ENCODE measurements at places on chromosomes 2 and 18. TPM values are rescaled to one million over a fixed set of nuclear protein-coding genes. Genes with fewer than 3 reads are reported as not detected.

Gene TWSG1
- 148 TPM for total RNA-seq

Gene EFHD1
- 236 TPM for total RNA-seq

DNA sequence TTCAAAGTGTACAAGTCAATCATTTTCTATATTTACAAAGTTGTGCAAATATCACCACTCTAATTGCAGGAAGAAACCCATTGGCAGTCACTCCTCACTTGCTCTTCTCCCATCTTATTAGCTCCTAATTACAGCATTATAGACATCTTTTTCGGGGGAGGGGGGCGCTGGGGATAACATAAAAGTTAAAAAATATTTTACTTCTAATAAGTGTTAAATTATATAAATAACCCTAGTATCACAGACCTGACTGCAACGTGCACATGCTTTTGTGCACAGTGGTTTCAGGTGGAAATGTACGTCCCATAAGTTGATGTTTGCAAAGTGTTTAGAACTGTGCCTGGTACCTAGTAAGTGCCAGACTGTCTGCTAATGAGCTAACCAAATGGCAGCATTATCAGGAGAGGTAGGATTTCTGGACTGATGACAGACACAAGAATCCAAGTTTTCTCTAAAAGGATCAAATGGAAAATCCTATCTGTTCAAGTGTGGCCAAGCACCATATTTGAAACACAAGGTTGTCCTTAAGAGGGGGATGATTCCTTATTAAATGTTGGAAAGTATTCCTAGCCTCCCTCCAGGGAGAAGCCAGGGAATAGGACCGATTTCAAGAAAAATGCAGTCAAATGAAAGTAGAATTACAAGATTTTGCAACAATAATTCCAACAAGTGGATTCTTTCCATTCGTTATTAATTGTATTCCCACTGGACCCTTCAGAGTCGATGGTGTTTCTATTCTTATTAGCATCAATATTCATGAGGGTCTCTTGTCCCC lies 70.0 kb downstream of the ACKR3 start:
- H3K27ac ChIP-seq: no peak overlapping the region
- no peaks in the 10 kb centered on the region for H3K4me1 ChIP-seq
- no peak overlapping the region for H3K4me3 ChIP-seq
- H3K36me3 ChIP-seq: no peaks in the 10 kb centered on the region

DNA sequence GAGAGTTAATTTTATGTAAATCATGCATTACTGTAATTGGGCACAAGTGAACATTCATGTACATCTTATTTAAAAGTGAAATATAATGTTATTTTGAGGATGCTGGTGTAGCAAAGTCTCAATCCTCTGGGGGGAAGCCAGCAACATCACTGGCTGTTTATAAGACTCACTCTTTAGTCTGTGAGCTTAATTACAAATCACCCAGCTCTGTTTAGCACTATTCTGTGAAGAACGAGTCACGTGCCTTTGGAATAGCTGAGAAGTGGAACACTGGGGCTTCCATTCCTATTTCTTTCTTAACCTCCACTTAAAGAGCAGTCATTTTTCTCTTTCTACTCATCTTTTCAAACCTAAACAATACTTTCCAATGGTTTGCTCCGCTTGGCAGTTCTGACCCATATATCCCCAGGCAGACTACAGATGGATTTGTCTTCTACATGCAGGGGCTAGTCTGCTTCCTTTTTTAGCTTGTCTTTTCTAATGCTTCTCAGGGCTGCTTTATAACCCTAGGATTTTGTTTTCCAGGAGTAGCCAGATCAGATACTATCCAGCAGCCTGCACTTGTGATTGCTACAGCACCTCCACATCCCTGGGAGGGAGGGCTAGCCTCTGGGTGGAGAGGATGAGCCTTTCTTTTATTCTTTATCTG lies 95.3 kb upstream of the CAVIN2 start:
- DNase-seq: no peak
- H3K27ac ChIP-seq: no peak overlapping the region
- H3K36me3 ChIP-seq: no peaks in the 10 kb centered on the region
- no peaks in the 10 kb centered on the region for H3K27me3 ChIP-seq

GRCh38 chr18:61282926-61283325 lies 50.3 kb upstream of the CDH20 start:
- DNase-seq: no peak
- no peaks in the 10 kb centered on the region for H3K36me3 ChIP-seq
- no peak overlapping the region for H3K4me3 ChIP-seq
- no peaks in the 10 kb centered on the region for H3K4me1 ChIP-seq
- H3K27me3 ChIP-seq: no peaks in the 10 kb centered on the region
- no peak overlapping the region for H3K27ac ChIP-seq

GRCh38 chr2:43109261-43109743 lies 117.1 kb downstream of the ZFP36L2 start:
- H3K27me3 ChIP-seq: no peaks in the 10 kb centered on the region
- H3K4me3 ChIP-seq: no peak overlapping the region
- H3K27ac ChIP-seq: no peak overlapping the region
- no peaks in the 10 kb centered on the region for H3K4me1 ChIP-seq

DNA sequence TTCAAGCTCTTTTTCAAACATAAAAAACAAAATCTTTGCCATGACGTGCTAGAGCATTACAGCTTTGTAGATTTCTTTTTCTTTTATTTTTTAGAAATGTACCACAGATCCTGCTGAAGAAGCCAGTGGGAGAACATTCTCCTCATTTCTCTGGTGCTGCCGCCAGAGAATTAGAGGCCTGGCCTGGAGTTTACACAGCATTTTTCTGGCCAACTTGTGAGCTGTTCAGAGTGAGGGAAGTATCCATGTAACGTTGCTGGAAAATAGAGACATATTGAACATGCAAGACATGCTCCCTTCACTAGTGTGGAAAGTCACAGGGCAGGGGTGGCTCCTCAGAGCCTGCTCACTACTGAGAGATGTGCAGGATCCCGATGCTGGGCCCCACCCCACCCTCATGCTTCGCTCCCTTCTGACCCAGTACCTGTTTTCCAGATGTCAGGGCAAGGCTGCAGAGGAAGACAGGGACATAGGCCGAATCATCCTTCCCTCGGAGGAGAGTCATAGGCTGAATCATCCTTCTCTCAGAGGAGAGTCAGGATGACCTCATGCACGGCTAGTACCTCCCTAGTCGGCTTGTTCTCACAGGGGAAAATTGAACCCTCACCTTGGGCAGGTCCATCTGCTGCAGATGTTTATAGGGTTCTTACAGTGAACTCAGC lies 298.5 kb downstream of the INSIG2 start:
- H3K4me3 ChIP-seq: no peak overlapping the region
- no peaks in the 10 kb centered on the region for H3K36me3 ChIP-seq
- no peak for DNase-seq
- H3K27me3 ChIP-seq: no peaks in the 10 kb centered on the region

Gene PRADC1
- total RNA-seq: 12.4 TPM

Gene ATP8B1
- 101 TPM for total RNA-seq

Gene NDUFV2
- 83.8 TPM for total RNA-seq

DNA sequence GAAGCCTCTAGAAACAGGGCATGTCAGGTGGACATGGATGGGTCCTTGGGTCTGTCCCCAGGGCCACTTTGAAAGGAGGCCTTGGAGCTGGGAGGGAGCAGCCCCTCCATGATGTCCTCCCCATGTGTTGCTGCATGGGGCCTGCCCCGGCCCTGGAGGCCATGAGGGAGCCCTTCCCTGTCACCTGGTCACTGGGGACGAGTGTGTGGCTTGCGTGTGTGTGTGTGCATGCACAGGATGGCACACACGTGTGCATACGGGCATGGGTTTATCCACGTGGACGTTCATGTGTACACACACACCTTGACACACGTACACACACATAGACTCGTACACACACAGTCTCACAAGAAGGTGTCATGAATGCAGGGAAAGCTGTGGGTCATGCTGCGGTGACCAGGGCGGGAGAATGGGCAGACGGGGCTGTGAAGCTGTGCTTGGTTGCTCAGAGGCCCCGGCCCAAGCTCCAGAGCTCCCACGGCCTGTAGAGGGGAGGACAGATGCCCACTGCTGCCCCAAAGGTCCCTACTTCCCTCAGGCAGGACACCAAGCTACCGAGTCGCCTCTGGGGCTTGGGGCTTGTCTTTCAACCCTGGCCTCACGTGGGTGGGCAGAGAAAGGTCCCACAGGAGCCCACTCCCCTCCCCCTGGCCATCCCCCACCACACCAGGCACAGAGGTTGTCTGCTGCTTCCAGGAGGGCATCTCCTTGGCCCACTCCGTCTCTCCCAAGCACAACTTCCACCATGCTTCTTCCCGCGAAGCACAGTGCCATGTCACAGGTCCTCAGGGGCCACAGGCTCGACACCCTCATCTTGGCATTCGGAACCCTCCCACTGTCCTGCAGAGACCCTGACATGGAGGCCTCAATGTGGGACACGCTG lies 42.3 kb upstream of the GPC1 start:
- no peak overlapping the region for H3K4me3 ChIP-seq
- H3K36me3 ChIP-seq: no peaks in the 10 kb centered on the region

- H3K27me3 ChIP-seq: no peaks in the 10 kb centered on the region
- no peak overlapping the region for H3K4me3 ChIP-seq
- no peaks in the 10 kb centered on the region for H3K4me1 ChIP-seq
- no peaks in the 10 kb centered on the region for H3K36me3 ChIP-seq
- no peak overlapping the region for H3K27ac ChIP-seq
Observed at GRCh38 chr2:11945139-11946126, 199.0 kb downstream of the LPIN1 start.

GRCh38 chr2:24199968-24200590 lies 25.2 kb downstream of the FAM228A start:
- no peaks in the 10 kb centered on the region for H3K4me1 ChIP-seq
- no peaks in the 10 kb centered on the region for H3K27me3 ChIP-seq
- H3K27ac ChIP-seq: no peak overlapping the region
- H3K36me3 ChIP-seq: peaks cover 20% of the 10 kb centered on the region

- H3K4me1 ChIP-seq: no peaks in the 10 kb centered on the region
- H3K4me3 ChIP-seq: no peak overlapping the region
- H3K27me3 ChIP-seq: no peaks in the 10 kb centered on the region
- DNase-seq: no peak
- H3K36me3 ChIP-seq: no peaks in the 10 kb centered on the region
Observed at GRCh38 chr2:25241452-25241851, 73.1 kb upstream of the POMC start.

- H3K27me3 ChIP-seq: peaks cover 2% of the 10 kb centered on the region
- no peak for DNase-seq
- H3K27ac ChIP-seq: no peak overlapping the region
- no peak overlapping the region for H3K4me3 ChIP-seq
- no peaks in the 10 kb centered on the region for H3K36me3 ChIP-seq
- no peaks in the 10 kb centered on the region for H3K4me1 ChIP-seq
Observed at GRCh38 chr18:30698571-30698970, 344.0 kb downstream of the DSC3 start.

DNA sequence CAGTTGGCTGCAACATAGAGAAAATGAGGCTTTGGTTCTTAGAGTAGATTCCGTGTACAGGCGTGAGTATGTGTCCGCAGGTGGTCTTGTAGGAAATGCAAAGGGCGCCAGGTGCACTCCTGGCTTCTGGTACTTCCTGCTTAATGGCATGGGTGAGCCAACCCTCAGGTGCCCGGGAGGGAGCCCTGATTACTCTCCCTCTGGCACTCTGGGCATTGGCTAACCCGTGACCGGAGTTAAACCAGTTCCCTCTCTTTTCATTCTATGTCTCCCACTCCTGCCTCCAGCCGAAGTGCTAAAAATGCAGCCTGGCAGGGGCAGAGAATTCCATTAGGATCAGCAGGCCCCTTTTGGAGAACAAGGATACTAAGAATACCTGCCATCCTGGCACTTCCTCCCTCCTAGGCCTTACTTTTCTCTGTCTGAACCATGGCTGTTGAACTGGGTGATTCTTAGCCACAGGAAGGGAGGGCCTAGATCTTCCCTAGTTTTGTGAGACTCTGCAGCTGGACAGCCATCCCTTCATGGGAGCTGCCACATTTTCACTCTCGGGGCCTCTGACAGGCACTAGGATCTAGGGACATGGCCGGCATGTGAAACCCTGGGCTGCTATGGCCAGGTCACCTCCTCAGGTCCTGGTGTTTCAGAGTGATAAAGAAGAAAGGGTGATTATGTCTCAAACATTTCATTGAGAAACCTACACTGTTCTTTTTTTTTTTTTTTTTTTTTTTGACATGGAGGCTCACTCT lies 6.5 kb downstream of the MERTK start:
- no peak overlapping the region for H3K4me3 ChIP-seq
- peaks cover 3% of the 10 kb centered on the region for H3K4me1 ChIP-seq
- no peaks in the 10 kb centered on the region for H3K36me3 ChIP-seq
- no peaks in the 10 kb centered on the region for H3K27me3 ChIP-seq
- peak overlapping the region; percentile 25 for H3K27ac ChIP-seq
- DNase-seq: no peak

DNA sequence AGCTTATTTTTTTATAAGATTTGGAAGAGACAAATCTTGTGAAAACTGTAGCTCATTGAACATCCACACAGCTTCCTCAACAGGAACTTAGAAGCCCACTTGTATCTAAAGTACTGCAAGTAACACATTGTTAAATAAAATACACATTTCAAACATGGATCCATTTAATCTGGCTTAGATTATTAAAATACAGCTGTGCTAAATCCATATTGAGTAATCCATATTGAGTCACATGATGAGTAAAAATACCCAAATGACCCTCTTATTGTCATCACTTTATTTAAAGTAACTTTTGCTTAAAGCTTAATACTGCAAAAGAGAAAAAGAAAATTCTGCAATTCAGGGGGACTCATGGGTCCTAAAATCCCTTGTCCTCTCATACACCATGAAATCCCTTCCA lies 133.3 kb downstream of the OSR1 start:
- H3K4me3 ChIP-seq: no peak overlapping the region
- H3K27ac ChIP-seq: no peak overlapping the region
- no peak for DNase-seq
- H3K36me3 ChIP-seq: no peaks in the 10 kb centered on the region
- H3K27me3 ChIP-seq: no peaks in the 10 kb centered on the region

Gene SERPINB3
- not detected for total RNA-seq

DNA sequence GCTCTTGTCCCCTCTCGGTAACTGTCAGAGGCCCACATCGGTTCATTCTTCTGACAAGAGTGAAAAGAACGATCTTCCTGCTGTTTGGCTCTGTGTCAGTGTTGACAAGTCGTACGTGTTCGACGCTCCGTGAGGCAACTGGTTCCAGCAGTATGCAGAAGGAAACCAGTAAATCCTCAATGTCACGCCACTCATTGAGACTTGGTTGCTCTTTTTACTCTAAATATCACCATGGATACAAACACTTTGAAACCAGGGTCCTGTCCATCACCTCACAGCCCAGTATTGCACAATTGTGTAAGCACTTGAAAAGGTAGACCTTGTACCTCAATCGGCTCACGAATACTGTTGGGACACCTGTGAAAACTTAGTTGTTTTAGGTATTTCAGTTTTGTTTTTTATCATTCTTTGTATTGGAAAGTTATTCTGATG lies 136.4 kb downstream of the ZNF407 start:
- DNase-seq: no peak
- no peaks in the 10 kb centered on the region for H3K27me3 ChIP-seq
- no peak overlapping the region for H3K27ac ChIP-seq

All from aorta (tissue), 5 donors.